Stimulated activated CD8-positive, alpha-beta memory T cell treated with anti-CD3 and anti-CD28 coated beads, Interleukin-2, amount 100 ng/mL, for 1 hour (primary cell): ENCODE measurements at places on chromosomes 5 and 9.

- no peak for DNase-seq
Observed at GRCh38 chr9:90451804-90452203, 190.8 kb downstream of the DIRAS2 start.

- DNase-seq: no peak
Observed at GRCh38 chr9:25850803-25851202, 172.6 kb upstream of the TUSC1 start.

DNA sequence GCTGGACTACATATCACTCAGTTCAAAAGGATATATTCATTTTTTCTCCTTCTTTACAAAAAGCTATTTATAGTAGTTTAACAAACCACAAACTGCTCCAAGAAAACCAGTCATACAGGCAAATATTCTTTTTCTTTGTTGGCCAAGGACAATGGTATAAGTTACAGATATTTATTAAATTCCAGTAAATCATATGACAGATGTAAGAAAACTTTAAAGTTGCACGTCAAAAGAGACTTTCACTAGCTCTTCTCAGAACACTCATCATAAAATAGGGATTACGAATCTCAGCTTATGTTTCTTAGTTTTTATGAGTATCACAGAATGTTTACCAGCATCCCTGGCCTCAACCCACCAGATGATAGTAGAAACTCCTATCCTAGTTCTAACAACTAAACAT, 67.2 kb downstream of the ANKRD31 start:
- no peak for DNase-seq

DNA sequence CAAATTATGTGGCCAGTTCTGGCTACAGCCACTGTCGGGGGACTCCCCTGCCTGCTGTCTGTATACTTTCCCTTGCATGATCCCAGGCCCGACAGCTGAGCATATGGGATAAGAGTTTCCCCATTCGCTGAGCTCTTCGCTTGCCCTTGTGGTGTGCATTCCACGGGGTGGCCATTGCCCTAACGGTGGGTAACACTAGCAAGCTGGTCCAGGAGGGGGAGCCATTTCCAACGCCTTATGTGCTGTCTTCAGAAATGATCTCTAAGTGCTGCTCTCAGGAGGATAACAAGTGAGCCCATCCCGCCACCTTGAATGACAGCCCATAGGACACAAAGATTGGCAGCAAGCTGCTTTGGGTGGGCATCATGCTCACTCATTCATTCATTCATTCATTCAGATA, 190.9 kb downstream of the FSTL4 start:
- no peak for DNase-seq

GRCh38 chr5:148776780-148777179, 49.6 kb upstream of the ADRB2 start:
- DNase-seq: no peak

DNA sequence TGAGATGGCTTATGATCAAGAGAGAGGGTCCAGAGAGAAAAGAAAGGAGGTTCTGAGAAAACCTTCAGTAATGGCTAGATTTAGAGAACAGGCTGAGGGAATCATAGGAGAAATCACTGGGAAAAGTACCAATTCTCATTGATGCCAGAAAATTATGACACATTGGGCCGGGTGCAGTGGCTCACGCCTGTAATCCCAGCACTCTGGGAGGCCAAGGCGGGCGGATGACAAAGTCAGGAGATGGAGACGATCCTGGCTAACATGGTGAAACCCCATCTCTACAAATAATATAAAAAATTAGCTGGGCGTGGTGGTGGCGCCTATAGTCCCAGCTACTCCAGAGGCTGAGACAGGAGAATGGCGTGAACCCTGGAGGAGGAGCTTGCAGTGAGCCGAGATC, 29.5 kb upstream of the PLIN2 start:
- DNase-seq: no peak

- DNase-seq: no peak
Observed at GRCh38 chr5:109654455-109654854, 35.3 kb upstream of the MAN2A1 start.

DNA sequence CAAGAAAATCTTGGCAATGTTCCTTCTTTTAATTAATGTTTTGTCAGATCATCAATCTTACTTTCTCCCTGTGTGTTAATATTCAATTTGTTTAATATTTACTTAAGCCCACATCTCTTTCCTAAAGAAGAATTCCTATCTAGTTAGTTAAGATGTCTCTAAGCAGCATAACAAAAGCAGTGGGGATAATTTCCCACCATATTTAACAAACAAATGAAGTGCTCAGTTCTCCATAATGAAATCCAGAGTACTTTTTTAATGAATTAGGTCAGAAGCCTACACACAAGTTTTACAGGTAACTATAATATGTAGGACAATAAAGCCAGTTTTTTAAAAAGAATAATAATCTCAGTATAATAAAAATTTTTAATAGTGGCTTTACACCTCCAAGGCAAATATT, 1918.8 kb downstream of the EFNA5 start:
- DNase-seq: no peak

GRCh38 chr9:27393054-27393846, 96.3 kb upstream of the EQTN start:
- no peak for DNase-seq

DNA sequence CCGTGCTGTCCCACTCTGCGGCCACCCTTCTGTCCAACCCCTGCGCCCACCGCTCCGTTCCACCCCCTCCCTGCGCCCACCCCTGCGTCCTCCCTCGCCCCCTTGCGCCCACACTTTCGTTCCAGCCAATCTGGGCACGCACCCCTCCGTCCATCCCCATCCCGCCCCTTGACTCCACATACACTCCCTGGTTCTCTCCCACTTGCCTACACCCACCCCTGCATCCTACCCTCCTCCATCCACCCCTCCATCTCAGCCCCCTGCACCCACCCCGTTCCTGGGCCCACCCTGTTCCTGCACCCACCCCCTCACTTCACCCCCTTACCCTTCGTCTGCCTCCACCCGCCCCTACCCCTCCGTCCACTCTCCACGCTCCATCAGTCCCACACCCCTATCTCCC, 7.0 kb downstream of the ADAMTS13 start:
- DNase-seq: no peak

- DNase-seq: no peak
Observed at GRCh38 chr5:179798771-179799643, 5.2 kb downstream of the LTC4S start.

DNA sequence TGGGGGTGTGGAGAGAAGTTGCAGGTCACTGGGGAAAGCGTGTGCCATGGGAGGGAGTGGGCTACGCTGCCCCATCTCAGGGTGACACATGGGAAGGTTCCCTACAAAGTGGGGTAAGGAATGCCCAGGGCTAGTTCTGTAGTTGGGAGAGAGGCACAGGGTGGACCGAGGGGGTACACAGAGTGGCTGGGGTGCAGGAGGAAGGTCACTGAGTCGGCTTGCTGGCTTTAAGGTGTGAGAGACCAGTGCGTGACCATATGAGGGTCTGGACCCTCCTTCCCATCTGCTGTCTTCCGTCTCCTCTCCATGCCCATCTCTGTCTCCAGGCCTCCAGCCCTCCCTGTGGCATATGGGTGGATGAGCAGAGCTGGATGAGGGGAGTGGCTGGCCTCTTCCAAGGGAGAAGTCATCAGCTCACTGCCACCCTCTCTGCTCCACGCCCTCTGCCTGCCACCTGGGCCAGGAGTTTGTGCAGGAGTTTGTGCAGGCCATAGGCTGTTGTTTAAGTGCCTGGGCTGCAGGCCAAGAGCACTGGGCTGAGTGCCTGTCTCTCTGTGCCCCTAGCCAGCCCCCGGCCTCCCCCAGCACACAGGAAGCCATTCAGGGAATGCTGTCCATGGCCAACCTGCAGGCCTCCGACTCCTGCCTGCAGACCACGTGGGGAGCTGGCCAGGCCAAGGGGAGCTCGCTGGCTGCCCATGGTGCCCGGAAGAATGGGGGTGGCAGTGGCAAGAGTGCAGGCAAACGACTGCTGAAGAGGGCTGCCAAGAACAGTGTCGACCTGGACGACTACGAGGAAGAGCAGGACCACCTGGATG, 96.8 kb downstream of the PHF2 start:
- DNase-seq: no peak

- DNase-seq: peak; percentile 22
Observed at GRCh38 chr9:37528652-37529471, 43.1 kb downstream of the POLR1E start.

GRCh38 chr5:171790408-171790807, 4.8 kb downstream of the SMIM23 start:
- DNase-seq: no peak

DNA sequence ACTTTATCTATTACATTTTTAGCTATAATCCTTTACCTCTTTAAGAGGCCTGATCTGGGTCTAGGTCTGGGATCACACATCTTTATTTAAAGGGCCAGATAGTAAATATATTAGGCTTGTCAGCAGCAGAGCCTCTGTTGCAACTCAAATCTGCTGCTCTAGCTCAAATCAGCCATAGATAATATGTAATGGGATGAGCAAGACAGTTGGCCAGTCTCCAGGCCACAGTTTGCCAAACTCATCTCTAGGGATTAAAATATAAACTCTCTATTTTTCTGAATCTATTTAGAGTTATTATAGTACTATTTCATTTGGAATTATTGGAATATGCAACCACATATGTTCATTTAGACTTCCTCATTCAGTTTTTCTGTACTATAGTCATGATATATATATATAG, 115.9 kb upstream of the MINAR2 start:
- no peak for DNase-seq

- DNase-seq: no peak
Observed at GRCh38 chr5:143524338-143524945, 121.0 kb upstream of the NR3C1 start.

GRCh38 chr5:109826426-109826825, 136.7 kb downstream of the MAN2A1 start:
- DNase-seq: no peak

DNA sequence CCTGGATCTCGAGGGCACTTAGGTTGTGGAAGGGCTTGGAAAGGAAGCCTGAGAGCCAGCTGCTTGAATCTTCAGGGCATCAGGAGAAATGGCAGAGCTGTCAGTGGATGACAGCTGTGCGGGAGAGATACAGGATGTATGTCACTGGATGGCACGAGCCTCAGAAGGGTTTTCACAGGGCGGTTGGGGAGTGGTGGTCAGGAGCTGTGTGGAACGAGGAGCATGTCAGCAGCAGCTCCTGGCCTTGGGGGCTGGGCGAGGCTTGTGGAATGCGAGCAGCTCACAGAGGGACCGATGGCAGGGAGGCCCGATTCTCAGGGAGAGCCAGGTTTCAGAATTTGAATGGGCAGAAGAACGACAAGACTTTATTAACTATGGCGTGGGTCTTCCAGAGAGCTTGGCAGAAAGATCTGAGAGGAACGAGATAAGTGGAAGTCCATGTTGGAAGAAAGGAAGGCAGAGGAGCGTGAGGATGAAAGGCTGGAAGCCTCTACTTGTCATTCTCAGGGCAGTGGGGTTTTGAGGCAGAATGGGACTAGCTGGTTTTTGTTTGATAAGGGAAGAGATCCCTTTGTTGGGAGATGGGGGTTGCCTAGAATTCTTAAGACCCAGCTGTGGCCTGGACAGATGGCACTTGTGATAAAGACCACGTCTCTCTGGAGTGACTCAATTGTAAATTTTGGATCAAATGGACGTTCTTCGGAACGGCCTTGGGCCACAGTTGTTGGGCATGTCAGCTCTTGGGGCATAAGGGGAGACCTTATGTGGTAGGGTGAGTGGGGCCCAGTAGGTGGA, 60.3 kb downstream of the SNX30 start:
- DNase-seq: no peak

GRCh38 chr5:55146080-55146479, 13.9 kb upstream of the GPX8 start:
- no peak for DNase-seq

- no peak for DNase-seq
Observed at GRCh38 chr9:89873801-89874200, 269.0 kb downstream of the GADD45G start.

GRCh38 chr5:150484964-150485692, 22.8 kb upstream of the NDST1 start:
- DNase-seq: no peak

GRCh38 chr5:33091571-33092363, 349.0 kb upstream of the TARS1 start:
- no peak for DNase-seq

DNA sequence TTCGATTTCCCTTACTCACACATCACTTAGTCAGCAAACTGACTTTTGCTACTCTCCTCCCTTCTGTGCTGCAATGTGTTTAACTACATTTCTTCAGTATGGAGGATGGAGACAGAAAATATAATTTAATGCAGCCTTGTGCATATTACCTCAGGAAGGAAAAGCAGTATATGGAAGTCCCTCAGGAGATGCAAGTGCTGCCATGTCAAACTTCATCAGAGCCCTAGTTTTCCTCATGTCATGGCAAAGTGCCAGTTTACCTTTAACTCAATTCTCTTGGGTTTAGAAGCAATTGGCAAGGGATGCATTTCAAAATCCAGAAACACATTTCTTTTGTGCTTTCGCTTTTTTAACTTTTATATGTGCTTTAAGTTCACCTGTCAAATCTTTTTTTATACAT, 365.4 kb downstream of the ISL1 start:
- no peak for DNase-seq

- no peak for DNase-seq
Observed at GRCh38 chr5:170353961-170354360, 35.2 kb downstream of the KCNMB1 start.
